CD4-positive, alpha-beta T cell treated with Interleukin-4 for 4 hours (primary cell): ENCODE measurements at places on chromosomes 3 and 15.
A peak's percentile ranks its signal among the peaks of the same experiment; 100 is the strongest.

- no peak for DNase-seq
Observed at GRCh38 chr3:196169836-196170240, 41.4 kb downstream of the ZDHHC19 start.

DNA sequence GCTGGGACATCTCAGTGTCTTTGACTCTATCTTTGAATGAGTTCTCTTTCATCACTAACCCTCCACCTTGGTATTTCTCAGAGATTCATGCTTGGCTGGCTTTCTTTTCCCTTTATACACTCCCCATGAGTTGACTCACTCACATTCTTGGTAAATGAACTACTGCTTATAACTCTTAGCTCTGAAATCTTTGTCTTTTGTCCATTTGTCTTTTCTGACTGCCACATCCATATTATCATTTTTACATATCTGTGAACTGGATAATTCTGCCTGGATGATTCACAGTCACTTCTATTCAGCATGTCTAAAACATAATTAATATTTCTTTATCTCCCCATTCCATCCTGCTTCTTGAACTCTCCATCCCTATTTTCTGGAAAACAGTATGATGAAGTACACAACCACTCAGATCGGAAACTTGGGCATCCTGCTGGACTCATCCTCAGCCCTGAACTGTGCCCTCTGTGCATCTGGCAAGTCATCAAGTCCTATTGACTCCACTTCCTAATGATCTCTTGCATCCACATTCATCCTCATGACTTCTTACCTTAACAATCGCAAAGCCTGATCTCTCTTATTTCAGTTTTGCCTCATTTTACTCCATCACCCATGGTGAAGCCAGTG, 66.9 kb downstream of the KCNAB1 start:
- DNase-seq, result no peak

DNA sequence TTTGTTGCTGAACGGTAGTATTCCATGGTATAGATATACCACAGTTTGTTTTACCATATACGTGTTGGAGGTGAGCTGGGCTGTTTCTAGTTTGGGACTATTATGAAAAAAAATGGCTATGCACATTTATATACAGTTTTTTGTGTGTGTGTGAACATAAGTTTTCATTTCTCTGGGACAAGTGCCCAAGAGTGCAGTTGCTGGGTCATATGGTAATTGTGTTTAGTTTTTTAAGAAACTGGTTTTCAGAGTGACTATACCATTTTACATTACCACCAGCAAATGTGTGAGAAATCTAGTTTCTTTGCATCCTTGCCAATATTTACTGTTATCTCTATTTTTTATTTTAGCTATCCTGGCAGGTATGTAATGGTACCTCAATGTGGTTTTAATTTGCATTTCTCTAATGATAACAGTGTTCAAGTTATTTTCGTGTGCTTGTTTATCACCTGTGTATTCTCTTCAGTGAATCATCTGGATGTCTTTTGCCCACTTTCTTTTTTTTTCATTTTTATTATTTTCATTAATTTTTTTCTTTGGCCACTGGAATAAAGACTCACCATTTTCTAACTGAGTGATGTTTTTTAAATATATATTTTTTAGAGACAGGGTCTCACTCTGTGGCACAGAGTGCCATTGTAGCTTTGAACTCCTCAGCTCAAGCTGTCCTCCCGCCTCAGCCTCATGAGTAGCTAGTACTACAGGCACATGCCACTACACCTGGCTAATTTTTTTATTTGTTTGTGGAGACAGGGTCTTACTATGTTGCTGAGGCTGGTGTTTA, 75.3 kb downstream of the ZNF609 start:
- DNase-seq, result no peak

- no peak for DNase-seq
Observed at GRCh38 chr15:80404761-80405553, 775 bp downstream of the ARNT2 start.

DNA sequence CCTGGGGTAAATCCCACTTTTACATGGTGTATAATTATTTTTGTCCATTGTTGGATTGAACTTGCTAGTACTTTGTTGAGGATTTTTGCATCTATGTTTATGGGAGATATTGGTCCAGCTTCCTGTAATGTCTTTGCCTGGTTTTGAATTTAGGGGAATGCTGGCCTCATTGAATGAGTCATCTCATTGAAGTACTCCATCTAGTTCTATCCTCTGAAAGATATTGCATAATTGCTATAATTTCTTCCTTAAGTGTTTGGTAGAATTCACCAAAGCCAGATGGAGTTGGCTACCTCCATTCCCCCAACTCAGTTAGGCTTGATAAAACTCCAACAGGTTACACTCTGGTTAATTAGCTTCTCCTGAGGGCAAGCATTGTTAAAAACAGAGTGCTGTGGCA, 237.4 kb upstream of the TGFBR2 start:
- DNase-seq, result no peak

DNA sequence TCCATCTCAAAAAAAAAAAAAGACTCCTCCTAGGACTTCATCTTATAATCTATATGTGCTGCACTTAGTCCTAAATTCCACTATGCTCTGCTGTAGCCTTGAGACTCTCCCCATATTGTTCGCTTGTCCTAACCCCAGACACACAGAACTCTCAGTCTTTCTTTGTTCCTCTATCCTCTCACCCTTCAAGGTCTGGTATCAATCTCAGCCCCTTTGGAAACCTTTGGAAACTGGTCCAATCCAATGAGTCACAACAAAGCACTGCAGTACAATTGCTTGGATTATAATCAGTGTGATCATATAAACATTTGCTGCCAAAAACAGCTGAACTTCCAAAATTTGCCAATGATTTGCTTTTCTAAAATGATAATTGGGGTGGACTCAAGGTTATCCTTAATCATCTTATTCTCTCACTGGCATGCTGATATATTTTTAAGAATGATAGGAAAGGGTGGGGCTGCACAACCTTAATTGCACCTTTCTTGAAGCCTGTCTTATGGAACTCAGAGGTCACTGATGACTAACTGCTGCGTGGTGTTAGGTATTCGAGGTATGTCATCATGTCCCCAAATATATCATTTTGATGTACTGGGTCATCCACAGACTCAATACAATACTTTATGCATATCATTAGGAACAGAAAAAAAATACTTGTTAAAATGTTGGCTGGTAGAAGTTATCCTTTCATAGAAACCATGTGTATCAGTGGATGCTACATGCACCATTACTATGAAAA, 756.7 kb downstream of the NR2F2 start:
- DNase-seq, result no peak

- DNase-seq, result no peak
Observed at GRCh38 chr15:33158366-33158765, 36.1 kb downstream of the FMN1 start.

DNA sequence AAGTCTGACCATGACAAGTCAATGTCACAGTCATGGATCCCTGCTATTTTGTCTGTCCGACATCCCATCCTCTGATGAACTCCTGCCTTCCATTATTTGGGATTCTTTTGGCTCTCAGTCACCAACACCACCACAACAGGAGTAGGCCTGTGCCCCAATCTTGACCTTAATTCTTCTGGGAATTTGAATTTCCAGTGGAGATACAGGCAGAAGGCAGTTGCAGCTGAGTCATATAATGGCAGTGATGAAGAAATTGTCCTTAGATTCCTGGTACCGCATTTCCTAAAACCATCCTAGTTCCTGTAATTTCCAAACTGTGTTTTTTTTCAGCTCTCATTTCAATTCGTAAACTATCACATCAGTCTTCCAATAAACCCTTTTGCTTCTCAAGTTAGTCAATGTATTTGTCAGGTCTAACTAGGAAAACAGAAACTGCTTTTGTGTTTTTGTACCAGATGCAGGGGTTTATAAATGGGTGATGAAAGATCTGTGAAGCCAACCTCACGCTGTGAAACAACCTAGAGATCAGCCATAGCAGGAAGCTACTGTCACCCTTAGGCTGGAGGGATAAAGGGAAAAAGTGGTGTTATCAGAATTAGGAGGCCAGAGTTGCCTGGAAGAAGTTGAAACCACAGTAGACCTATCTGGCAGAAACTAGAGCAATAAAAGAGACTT, 126.3 kb upstream of the TMEM108 start:
- DNase-seq, result no peak

DNA sequence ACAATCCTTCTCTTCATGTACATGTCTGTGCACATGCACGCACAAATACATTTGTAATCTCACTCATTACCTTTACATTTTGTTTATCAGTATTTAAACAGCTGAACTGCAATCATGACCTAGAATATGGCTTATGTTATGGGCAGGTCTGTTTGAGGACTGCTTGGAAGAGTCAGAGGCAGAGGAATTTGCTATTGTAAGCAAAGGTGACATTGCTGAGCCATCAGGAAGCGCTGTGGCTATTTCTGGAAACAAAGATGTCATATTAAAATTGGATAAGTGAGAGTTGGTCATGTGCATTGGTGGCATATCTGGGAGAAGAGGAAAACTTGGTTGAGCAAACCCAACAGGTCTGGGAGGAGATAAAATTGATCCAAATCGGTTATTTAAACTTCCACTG, 41.6 kb downstream of the USF3 start:
- DNase-seq, result no peak

DNA sequence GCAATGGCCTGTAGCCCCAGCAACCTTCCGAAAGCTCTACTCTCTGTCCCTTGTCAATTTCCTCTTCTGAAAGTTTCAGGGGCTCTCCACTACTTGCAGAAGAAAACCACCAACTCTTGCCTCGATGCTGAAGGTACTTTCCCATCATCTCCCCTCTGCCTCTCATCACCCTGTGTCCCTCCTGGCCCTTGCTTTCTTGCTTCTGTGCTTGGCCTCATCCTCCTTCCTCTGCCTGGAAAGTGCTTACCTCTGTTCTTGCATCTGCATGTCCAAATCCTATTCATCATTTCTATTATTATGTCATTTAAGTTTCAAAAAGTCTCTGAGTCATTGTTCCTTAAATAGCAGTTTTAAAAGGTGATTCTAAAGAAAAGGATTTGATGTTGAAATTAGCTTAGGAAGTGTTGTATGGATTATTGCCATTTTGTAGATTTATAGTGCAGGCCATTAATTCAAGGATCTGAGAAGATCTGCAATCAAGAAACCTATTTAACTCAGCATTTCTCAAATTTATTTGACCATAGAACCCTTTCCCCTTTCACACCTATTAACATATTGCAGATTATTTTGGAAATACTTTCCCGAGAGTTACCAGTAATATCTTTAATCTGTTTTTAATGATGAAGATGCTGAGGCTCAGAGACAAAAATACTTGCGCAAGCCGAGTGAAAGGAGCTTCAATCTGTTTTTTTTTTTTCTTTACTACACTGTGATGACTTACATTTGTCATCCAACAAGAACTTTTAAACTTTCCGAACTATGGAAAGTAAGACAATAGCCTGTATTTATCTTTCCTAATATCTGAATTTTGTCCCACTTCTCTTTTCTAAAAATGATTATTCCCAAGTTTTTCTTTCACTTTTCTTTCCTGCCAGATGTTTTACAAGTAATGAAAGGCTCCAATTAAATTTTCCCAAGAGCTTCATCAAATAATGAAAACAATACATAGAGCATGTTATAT, 22.3 kb upstream of the CFAP161 start:
- DNase-seq, result no peak

DNA sequence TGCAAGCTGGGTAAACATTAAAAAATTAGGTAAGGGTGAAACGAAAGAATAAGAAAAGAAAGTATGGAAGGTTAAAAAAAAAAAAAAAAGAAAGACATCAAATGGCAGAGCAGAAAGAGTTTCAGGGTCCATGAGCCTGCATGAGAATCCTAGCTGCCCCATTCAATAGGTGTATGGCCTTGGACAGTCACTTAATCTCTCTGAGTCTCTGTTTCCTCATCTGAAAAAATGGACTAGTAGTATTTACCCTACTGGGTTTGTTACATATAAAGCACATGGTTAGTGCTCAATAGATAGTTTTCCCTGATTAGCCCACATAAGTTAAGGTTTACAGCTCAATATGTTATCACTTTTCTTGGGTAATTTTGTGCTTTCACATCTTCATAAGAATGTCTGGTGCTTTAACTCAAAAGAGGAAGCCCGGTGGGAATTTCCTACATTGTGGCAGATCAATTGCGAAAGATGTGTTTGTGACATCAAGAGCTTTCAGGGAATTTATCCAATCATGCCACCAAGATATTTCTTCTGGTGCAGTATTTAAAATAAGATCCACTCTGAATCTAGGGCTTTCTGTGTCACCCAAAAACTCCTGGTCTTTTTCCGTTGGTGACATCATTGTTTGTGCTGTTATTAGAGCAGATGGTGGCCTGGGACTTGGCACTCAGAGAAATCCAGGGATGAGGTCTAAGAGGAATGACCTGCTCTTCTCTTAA, 57.2 kb upstream of the UBE2E1 start:
- peak; percentile 20 for DNase-seq

- no peak for DNase-seq
Observed at GRCh38 chr3:127406309-127407025, 118.6 kb upstream of the PRR20G start.

GRCh38 chr15:70268698-70269251, 171.1 kb upstream of the TLE3 start:
- DNase-seq, result no peak

- DNase-seq, result no peak
Observed at GRCh38 chr3:13837751-13838150, 42.1 kb downstream of the WNT7A start.

GRCh38 chr3:142165194-142165593, 15.8 kb upstream of the TFDP2 start:
- no peak for DNase-seq

GRCh38 chr3:184426691-184427141, 46.9 kb downstream of the CHRD start:
- no peak for DNase-seq

DNA sequence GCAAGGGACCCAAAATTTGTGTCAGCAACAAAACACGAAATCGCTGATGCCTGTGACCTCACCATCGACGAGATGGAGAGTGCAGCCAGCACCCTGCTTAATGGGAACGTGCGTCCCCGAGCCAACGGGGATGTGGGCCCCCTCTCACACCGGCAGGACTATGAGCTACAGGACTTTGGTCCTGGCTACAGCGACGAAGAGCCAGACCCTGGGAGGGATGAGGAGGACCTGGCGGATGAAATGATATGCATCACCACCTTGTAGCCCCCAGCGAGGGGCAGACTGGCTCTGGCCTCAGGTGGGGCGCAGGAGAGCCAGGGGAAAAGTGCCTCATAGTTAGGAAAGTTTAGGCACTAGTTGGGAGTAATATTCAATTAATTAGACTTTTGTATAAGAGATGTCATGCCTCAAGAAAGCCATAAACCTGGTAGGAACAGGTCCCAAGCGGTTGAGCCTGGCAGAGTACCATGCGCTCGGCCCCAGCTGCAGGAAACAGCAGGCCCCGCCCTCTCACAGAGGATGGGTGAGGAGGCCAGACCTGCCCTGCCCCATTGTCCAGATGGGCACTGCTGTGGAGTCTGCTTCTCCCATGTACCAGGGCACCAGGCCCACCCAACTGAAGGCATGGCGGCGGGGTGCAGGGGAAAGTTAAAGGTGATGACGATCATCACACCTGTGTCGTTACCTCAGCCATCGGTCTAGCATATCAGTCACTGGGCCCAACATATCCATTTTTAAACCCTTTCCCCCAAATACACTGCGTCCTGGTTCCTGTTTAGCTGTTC, 34.9 kb downstream of the CHDH start:
- DNase-seq, result no peak

DNA sequence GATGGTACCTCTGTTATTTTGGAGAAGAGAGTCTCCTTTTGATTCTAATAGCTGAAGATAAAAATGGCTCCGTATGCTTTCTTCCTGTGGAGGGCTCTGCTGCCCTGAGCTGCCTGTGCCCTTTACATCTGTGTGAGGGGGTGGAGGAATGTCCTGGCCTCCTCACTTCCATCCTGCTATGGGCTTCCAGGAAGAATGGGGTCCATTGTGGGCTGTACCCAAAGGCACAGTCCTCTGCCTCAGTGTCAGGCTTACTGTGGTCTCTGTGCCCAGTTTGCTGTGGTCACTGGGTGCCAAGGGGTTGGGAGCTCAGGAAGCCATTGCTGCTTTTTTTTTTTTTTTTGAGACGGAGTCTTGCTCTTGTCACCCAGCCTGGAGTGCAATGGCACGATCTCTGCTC, 14.4 kb downstream of the DAG1 start:
- DNase-seq, result no peak
